Activated T-helper 2 cell treated with anti-CD3 and anti-CD28 coated beads, Interferon-gamma antibody, Interleukin-2, Interleukin-4, amounts not matched to agents 10 μg/mL and 5 μg/mL and 100 μg/mL, durations not matched to agents 14 hours and 24 hours and 36 hours (primary cell): ENCODE measurements at places on chromosomes 2 and 18. TPM values are rescaled to one million over a fixed set of nuclear protein-coding genes. Genes with fewer than 3 reads are reported as not detected.

The SERPINB4 gene
- total RNA-seq = not detected in 2 replicates

The NTSR2 gene
- not detected in 2 replicates for total RNA-seq

The MC2R gene
- total RNA-seq = not detected in 2 replicates

The PRKAG3 gene
- total RNA-seq = not detected in 2 replicates

The PAX8 gene
- total RNA-seq = 0.76 and 0.84 TPM in 2 replicates

The RNF138 gene
- 84.9 and 100 TPM in 2 replicates for total RNA-seq

DNA sequence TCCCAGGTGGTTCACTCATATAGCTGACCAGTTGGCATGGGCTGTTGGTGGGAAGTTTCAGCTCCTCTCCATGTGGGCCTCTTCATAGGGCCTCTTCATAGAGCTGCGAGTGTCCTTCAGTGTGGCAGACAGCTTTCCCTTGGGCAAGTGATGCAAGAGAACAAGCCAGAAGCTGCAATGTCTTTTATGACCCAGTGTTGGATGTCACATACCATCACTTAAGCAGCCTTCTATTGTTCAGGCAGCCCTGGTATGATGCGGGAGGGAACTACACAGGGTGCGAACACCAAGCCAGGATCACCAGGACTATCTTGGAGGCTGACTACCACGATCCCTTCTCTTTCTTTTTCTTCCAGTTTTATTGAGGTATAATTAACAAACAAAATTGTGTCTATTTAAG lies 126.5 kb upstream of the ITGA6 start:
- H3K36me3 ChIP-seq = no peaks in the 10 kb centered on the region
- H3K4me1 ChIP-seq = no peaks in the 10 kb centered on the region
- no peak overlapping the region for H3K27ac ChIP-seq
- no peak overlapping the region for H3K4me3 ChIP-seq
- H3K27me3 ChIP-seq = peaks cover 25% of the 10 kb centered on the region

DNA sequence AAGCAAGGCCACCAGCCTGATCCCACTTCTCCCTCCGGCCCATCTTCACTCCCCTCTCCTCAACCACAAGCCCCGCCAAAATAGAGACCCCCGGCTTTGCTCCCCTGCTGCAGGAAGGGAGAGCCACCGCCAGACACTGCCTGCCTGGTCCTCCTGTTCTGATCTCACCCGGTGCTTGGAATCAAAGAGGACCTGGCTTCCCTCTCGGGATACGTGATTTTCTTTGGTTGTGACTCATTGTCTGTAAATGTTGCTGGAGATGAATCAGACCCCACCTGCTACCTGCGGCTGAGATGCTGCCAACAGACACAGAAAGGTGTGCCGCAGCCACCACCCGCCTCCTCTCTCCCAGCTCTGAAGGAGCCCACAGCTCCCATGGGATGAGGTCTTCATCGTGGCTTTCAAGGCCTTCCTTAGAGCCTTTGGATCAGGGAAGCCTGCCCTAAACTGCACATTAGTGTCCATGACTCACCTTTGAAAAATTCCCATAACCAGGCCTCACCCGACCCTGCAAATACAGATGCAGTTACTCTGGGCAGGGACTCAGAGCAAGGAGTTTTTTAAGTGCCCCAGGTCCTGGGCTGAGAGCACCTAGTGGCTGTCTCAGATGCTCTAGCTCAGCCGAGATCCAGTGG lies 79.4 kb upstream of the ZNF532 start:
- no peaks in the 10 kb centered on the region for H3K27me3 ChIP-seq
- no peak for DNase-seq
- no peaks in the 10 kb centered on the region for H3K4me1 ChIP-seq
- H3K27ac ChIP-seq = no peak overlapping the region

DNA sequence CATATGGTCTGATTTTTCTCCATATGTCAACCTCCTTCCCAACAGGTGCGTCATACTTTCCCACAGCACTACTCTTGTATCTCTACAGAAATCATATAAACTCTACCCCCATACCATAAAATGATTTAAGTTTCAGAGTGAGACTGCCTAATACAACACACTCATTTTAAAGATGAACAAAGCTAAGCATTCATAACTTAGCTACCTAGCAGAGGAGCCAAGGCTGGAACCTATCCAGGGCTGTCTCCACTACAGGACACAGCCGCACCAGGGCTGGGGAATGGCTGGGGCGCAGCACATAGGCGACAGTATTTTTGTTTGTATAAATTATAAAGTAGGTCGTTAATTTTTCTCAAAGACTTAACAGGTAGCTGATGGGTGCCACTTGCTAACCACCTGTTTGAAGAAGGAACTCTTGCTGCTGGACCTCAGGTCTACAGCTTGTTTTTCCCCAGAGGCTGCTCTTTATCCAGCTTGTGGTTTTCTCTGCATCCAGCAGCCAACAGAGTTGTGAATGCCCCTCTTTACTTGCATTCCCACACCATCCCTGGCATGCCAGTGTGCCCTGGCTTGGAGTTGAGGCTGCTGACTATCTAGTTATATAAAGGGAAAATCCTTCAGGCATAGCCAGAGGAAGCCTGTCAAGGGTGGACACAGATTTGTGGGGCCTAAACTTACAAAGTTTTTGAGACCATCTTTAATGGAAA lies 62.0 kb downstream of the HNRNPLL start:
- DNase-seq = no peak
- no peak overlapping the region for H3K4me3 ChIP-seq
- no peak overlapping the region for H3K27ac ChIP-seq
- peaks cover 23% of the 10 kb centered on the region for H3K27me3 ChIP-seq
- H3K36me3 ChIP-seq = no peaks in the 10 kb centered on the region

DNA sequence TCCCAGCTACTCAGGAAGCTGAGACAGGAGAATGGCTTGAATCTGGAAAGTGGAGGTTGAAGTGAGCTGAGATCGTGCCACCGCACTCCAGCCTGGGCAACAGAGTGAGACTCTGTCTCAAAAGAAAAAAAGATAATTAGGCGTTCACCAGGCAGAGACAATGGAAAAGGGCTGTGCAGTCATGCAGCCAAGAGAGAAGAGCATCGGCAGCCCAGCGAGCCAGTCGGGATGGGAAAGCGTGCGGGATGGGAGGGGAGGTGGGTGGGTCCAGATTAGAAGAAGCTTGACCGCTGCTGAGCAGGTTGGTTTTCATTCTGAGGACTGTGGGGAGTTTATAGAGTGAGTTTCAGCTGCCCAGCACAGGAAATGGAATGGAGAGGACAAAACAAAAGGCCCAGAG lies 15.0 kb upstream of the CYS1 start:
- H3K4me1 ChIP-seq = peaks cover 12% of the 10 kb centered on the region
- H3K4me3 ChIP-seq = no peak overlapping the region
- peak overlapping the region; percentile 18 for H3K27ac ChIP-seq
- no peak for DNase-seq

DNA sequence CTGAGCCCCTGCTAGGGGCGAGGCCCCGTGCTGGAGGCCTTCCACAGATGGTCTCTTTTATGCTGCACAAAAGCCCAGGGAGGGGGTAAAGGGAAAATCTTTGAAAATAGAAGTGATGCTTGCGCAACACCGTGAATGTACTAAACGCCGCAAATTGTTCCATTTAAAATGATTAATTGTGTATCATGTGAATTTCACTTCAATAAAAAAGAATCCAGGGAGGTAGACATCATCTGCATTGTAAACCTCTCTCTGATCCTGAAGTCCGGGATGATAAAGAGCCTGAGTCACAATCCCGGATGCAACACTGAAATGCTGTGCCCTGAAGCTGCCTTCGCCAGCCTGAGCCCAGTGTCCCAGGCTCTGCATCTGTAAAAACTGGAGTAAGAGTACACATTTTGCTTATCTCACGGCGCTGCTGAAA lies 107.7 kb upstream of the PPP1CB start:
- no peak overlapping the region for H3K27ac ChIP-seq
- H3K4me3 ChIP-seq = no peak overlapping the region
- no peak for DNase-seq
- no peaks in the 10 kb centered on the region for H3K27me3 ChIP-seq
- no peaks in the 10 kb centered on the region for H3K36me3 ChIP-seq
- peaks cover 22% of the 10 kb centered on the region for H3K4me1 ChIP-seq

GRCh38 chr2:160934991-160935390 lies 225.2 kb upstream of the TANK start:
- H3K27me3 ChIP-seq = peaks cover 3% of the 10 kb centered on the region
- no peaks in the 10 kb centered on the region for H3K36me3 ChIP-seq

- no peaks in the 10 kb centered on the region for H3K27me3 ChIP-seq
- no peak overlapping the region for H3K27ac ChIP-seq
- no peak for DNase-seq
- H3K4me1 ChIP-seq = peaks cover 2% of the 10 kb centered on the region
- no peak overlapping the region for H3K4me3 ChIP-seq
Observed at GRCh38 chr18:3577281-3577855, 127.4 kb downstream of the TGIF1 start.
